Stimulated activated CD4-positive, alpha-beta T cell treated with anti-CD3 and anti-CD28 coated beads, TNF-alpha, amount 100 ng/mL, for 48 hours (primary cell): ENCODE measurements at places on chromosomes 11 and 22.

GRCh38 chr22:22877523-22878210, 9.9 kb upstream of the IGLL5 start:
- peak; percentile 57 for DNase-seq

DNA sequence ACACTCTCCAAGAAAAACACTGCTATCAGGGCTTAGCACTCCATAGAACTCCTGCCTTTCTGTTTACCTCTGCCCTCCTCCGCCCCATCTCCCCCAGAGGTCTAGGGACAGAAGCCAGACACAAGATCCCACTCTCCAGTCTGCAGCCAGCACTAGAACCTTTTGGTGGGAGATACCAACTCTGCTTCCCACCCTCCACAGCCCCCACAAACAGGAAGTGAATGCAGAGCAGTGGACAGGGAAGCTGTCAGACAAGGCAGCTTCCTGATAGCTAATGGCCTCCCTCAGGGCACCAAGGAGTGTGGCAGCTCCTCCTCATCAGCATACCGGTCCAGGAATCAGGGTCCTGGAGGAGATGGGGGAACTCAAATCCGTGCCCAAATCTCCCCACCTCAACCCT, 5.1 kb downstream of the SCN4B start:
- no peak for DNase-seq

DNA sequence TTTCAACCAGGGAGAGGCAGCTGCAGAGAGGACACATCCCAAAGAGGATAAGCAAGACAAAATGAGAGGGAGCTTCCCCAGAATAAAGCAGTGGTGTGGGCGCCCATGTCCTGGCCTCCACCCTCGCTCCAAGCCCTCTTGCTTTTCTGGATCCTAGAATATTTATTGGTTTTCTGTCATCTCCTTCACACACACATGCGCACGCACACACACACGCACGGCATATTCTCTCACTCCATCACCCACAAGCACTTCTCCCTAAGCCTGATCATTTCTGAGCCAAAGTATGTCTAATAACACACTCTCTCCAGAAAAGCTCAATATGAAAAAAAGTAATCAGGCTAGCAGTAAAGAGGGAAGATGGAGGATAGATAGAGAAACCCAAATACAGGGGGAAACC, 7.6 kb downstream of the IGSF9B start:
- no peak for DNase-seq

GRCh38 chr11:132644520-132645239, 887.6 kb downstream of the OPCML start:
- no peak for DNase-seq

- DNase-seq = no peak
Measured at GRCh38 chr11:73914284-73914683, 36.5 kb upstream of the DNAJB13 start.

- DNase-seq = no peak
Measured at GRCh38 chr11:101880222-101880621, 34.6 kb upstream of the CEP126 start.

DNA sequence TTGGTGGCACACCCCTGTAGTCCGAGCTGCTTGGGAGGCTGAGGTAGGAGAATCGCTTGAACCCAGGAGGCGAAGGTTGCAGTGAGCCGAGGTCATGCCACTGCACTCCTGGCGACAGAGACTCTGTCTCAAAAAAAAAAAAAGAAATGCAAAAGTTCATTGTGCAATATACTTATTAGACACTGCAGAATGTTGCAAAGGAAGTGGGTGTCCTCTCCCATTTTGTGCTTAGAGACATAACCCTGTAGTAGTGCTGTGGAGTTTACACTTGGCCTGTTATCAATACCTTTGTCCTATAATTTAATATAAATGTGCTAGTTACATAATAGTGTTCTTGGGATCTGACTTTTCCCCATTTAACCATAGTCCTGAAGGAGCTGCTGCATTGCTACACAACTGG, 9.4 kb downstream of the BCL2L13 start:
- DNase-seq = no peak

DNA sequence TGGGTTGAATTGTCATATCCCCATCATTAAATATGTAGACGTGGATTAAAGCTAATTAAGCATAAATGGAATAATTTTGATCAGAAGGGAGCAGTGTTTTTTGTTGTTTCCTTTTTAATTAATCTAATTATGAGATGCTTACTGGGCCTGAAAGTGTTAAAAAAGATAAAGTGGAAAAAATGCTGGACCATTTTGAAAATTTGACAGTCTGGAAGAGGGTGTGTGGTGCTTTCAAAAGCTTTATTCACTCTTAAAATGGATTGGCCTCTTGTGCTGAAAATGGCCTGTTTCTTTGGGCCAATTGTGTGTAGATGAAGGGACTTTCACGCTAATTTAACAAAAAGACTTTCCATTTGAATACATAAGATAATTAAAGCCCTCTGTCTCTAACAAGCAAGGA, 1.8 kb downstream of the TNRC6B start:
- no peak for DNase-seq

GRCh38 chr22:40342521-40342920, 3.8 kb upstream of the ADSL start:
- no peak for DNase-seq

DNA sequence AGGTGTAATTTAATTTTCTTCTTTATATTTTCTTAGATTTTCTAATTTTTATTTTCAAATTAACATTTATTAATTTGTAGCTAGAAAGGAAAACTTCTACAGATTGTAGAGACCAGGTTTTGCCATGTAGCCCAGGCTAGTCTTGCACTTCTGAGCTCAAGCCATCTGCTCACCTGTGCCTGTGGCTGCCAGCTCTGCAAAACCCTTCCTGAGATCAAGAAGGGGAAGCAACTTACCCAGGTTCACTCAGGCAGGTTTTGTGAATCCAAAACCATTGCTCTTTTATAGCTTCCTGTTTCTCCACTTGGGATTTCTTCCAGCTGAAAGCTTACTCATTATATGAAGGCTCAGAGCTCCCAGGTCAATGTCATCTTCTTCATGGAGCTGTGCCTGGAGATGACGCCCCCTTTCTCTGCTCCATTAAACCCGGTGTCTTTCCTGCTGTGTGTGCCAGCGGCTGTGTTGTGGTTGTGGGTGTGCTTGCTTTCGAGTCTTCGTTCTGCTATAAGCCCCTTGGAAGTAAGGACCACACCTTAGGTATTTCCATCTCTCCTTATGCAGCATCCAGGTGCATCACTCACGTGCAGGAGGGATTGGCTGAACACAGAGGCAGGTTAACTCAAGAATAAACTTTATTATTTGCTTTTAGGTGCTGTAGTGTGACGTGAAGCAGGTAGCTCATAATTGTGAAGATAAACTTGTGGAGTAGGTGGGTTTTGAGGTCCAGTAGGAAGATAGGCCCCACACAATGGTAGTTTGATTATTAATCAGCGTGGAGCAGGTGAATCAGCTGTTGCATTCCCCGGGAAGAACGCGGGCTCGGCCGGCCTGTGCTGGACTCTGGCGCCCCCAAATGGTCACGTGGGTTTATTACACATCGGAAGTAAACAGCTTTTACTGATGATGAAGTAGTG, 42.2 kb upstream of the INCENP start:
- DNase-seq = peak; percentile 68

- DNase-seq = peak; percentile 43
Measured at GRCh38 chr22:23696326-23696851, 5.6 kb downstream of the RGL4 start.
